H1 (cell line): ENCODE measurements at places on chromosomes 1 and 21.

- no peak for DNase-seq
Measured at GRCh38 chr1:53266038-53266437, 27.7 kb upstream of the MAGOH start.

GRCh38 chr1:225746361-225747179 is 31.1 kb upstream of the SRP9 start:
- peak; percentile 82 for DNase-seq

GRCh38 chr1:204417074-204417997 is 5.7 kb upstream of the PPP1R15B start:
- peak; percentile 47 for DNase-seq

DNA sequence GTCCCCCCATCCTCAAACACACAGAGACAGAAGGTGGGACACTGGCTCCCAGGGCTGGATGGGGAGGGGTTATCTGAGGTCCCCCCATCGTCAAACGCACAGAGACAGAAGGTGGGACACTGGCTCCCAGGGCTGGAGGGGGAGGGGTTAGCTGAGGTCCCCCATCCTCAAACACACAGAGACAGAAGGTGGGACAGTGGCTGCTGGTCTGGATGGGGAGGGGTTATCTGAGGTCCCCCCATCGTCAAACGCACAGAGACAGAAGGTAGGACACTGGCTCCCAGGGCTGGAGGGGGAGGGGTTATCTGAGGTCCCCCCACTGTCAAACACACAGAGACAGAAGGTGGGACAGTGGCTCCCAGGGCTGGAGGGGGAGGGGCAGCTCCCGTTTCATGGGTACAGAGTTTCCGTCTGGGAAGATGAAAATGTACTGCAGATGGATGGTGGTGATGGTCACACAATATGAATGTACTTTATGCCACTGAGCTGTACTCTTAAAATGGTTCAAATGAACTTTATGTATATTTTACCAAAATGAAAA is 69.2 kb downstream of the SCCPDH start:
- DNase-seq = no peak
